ENCODE measurements at places on chromosomes 5 and 9.

DNA sequence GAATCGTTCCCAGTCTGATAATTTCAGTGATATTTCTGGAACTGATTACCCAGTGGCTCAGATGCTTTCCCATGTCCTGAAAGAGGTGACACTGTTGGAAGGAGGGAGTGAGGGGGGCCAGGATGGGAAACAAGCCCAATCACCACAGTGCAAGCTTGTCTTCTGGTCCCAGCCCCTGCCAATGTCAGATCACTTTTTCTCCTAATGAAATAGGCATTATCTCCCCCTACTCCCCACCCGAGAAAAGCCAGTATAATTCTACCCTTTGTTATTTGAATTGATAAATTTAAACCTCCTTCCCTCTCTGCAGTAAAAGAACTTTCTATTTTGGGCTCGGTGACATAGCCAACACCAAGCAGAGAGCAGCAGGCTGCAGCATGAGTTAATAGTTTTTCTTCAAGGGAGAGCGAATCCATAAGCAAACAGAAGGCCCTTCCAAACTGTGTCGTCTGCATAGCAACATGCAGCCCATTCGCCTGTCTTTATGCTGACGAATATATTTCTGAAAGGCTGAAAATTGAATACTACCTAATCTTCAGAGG is 14.6 kb upstream of the PPP2CA start:
- DNase-seq: no peak

DNA sequence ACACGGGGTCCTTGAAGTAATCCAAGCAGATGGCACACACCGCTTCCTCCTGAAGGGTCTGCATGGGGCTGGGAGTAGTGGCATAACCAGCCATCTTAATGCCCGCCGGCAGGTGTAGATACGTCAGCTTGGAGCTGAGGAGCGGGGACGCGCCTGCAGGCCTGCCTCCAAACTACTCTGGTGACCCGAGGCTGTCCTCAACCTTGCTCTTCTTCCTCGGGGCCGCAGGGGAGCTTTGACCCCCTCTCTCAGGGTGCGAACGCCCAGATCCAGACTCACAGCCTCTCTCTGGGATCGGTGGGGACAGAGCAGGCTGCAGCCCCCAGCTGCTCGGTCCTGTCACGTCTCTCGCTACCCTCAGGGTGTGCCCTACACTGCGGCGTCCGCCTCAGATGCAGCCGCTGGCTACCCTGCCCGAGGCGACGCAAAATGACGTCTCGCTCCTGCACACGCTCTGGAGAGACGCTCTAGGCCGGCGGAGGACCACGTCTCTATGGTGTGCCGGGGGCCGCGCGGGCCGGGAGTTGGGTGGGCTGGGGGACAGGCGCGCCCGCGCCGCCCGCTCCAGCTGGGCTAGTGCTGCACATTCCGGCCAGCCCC is at the start of gene TRIM52:
TSS of gene TRIM52 (minus strand) at position 424 of the 600 bp plus-strand sequence. CDS start at position 94, 330 bp downstream.
- peak; percentile 92 for DNase-seq

DNA sequence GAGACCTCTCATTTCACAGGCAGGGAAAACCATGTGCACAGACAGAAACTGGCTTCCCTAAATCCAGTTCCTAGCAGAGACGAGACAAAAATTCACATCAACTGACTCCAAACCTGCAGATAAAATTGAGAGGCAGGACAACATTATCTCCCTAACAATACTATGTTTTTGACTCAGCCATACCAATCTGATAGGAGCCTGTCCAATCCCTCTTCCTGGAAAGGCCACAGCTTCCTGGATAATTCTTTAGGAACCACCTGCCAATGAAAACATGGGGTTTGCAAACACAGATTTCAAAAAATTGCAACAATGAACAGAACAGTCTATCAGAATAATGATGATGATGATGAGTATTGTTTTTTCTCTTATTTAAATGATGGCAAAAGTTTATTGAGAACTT is 22.4 kb downstream of the SH3TC2 start:
- DNase-seq: no peak

DNA sequence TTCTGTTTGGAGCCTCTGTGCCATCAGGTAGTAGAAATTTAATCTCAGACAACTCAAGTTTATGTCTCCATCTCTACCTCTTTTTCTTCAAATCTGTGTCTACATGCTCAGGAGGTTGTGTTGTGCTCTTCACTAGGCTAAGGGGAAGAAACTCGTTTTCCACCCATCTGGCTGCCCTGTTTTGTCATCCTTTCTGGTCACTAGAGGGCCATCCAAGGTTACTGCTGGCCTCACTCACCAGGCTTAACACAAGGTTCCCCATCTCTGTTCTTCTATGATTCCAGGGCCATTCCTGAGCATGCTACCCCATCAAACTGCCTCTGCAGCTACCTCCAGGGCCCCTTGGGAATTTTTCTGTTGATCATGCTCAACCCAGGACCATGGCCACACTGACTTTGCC is 213.3 kb upstream of the FBXL7 start:
- no peak for DNase-seq

- no peak for DNase-seq
Observed at GRCh38 chr5:152634586-152634985, 229.5 kb upstream of the NMUR2 start.

- no peak for DNase-seq
Observed at GRCh38 chr9:21991072-21991959, 2.9 kb downstream of the CDKN2A start.

DNA sequence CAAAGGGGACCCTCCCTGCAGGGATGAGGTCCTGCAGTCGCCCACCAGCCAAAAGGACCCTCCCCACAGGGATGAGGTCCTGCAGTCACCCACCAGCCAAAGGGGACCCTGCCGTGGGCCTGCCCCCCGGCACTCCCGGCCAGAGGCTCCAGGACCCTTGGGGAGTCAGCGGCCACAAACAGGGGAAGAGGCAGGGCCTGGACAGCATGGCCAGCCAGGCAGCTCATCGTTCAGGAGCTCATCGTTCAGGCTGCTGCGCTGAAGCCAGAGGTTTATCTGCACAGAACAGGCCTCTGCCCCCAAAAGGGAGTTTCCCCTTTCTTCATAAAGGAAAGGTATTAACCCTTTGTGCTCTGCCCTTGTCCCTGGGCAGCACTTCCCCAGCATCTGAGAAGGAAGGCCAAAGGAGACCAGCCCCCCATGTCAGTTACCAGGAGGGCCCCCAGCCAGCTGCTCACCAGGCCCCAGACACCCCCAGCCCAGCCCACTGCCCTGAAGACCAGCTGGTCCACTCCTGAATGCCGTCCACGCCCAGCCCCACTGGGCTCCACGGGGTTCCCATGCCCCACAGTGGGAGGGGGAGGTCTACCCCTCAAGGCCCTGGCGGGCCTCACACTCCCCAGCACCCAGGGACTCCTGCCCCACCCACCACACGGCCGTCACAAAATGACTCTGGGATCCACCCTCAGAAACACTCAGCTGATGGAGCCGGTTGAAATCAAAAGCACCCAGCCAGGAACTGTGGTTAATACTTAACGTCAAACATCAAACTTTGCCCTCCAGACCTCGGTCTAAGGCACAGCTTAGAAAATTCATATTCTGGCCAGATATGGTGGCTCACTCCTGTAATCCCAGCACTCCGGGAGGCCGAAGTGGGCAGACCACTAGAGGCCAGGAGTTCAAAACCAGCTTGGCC is 6.3 kb downstream of the SLC12A7 start:
- DNase-seq: peak; percentile 56

GRCh38 chr9:37619806-37620205 is 27.4 kb upstream of the TOMM5 start:
- DNase-seq: no peak

DNA sequence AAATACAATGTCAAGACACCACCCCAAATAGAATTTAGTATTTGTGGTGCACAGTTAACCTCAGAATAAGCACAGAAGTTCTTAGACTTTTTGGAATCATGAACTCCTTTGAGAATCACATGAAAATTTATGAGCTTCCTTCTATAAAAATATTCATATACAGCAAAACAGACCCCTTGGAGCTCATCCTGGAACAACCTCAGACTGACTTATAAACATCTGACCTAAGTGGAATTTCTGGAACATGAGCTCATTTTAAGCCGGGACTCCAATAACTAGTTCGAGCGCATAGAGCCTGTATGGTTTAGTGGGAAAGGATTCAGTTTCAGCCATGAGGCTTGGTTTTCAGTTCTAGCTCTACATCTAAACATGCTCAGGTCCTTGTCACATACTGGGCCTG is 192.3 kb downstream of the DEPDC1B start:
- DNase-seq: no peak
